H9 (cell line): ENCODE measurements at places on chromosomes 2 and 18. TPM values are rescaled to one million over a fixed set of nuclear protein-coding genes. Genes with fewer than 3 reads are reported as not detected.

GRCh38 chr2:8907764-8908288, 70.4 kb upstream of the KIDINS220 start:
- no peak for DNase-seq
- H3K36me3 ChIP-seq = peaks cover 53% of the 10 kb centered on the region
- no peaks in the 10 kb centered on the region for H3K4me1 ChIP-seq
- H3K27ac ChIP-seq = no peak overlapping the region
- no peak overlapping the region for H3K4me3 ChIP-seq

DNA sequence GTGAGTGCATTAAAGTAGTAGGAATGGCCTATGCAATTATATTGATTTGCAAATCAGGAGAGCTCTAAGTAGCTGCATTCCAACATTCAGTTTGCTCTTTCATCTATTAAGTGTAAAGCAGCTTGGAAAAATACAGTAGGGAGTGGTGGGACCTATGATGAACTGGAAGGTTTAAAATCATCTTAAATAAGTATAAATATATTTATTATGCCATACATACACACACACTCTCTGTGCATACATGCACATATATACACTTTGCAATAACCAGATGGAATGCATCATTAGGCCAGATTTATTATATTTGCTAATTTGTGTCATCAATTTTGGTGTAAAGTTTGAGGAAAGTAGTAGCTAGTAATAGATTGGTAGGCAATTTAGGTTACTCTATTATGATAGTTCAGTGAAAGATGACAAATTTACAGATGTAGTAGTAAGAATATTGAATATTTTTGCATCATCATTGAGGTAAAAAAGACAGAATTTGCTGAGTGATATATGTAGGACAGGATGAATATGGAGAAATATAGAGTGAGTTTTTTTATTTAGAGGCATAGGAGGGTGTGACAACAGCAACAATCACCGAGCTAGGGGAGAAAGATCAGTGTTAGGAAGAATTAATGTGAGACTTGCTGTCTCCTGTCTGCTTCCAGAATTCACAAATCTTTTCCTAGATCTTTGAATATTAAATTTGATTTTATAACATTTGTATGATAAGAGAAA, 961.0 kb upstream of the CDH2 start:
- H3K27ac ChIP-seq = no peak overlapping the region
- no peaks in the 10 kb centered on the region for H3K36me3 ChIP-seq
- H3K4me3 ChIP-seq = no peak overlapping the region
- no peak for DNase-seq

The DNAJC27 gene
- total RNA-seq = 4.6 and 5.1 TPM in 2 replicates

The CCDC141 gene
- total RNA-seq = 0.83 and 1.0 TPM in 2 replicates
